Anterior cingulate cortex (tissue), 58 donors: ENCODE measurements at places on chromosomes 11 and 22.

DNA sequence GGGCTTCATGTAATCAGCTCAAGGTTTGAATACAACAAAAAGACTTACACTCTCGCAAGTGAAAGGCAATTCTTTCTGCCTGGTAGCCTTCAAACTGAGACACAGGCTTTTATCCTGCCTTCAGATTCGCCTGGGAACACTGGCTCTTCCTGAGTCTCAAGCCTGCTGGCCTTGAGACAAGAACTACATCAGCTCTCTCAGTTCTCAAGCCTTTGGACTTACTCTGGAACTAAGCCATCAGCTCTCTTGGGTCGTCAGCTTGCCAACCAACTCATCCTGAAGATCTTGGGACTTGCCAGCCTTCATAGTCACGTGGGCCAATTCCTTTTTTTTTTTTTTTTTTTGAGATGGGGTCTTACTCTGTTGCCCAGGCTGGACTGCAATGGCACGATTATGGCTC, 35.7 kb upstream of the LRRC10B start:
- no peak for DNase-seq

GRCh38 chr11:107924306-107924705, 3.9 kb upstream of the RAB39A start:
- no peak for DNase-seq

DNA sequence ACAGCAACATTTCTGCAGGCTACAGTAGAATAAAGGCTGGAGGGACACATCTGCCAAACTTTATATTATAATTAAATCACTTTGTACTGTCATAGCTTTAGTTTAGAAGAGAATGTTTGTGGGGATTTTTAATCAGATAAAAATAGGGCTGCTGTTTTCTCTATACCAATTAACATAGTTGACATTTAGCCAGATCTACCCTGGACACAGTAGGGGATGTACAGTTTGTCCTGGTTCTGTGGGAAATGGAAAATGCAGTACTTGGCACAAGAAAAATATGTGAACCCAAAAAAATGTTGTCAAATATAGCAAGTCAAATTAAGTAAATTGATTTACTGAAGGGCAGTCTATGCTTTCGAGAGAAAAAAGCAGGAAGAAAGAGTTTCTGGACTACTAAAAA, 20.8 kb upstream of the PICALM start:
- DNase-seq, result no peak

DNA sequence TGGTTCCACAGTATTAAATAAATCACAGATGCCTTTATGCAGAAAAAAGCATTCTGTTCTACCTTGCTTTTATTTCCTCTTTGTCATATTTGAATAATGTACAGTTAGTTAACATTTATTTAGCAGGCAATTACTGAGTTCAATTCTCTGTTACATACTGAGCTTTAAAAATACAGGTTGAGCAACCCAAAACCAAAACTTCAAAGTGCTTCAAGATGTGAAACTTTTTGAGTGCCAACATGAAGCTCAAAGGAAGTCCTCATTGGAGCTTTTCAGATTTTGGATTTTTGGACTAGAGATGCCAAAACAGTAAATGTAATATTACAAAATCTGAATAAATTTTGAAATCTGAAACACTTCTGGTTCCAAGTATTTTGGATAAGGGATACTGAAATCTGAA, 54.1 kb downstream of the PDHX start:
- DNase-seq, result no peak

DNA sequence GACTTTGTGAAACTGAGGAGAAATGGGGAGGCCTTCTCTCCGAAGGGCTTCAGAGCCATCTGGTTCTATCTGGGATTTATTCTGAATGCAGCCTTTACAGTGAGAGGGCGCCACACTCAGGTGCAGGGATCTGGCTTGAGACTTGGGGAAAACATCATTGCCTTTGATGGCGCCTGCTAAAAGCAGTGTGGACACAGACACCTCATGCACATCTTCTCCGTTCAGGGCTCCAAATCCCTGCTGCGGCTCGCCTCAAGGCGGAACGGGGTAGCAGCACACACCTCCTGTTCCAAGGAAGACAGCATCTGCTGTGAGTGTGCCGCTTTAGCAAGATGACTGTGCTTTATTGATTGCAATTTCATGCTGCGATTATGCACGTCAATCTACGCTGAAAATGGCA, 37.1 kb upstream of the OLFML1 start:
- no peak for DNase-seq

- DNase-seq, result no peak
These were observed 47.5 kb upstream of the CDON start for GRCh38 chr11:126109941-126110731.

- no peak for DNase-seq
These were observed 3.4 kb downstream of the FAM83F start for GRCh38 chr22:39997939-39998726.

DNA sequence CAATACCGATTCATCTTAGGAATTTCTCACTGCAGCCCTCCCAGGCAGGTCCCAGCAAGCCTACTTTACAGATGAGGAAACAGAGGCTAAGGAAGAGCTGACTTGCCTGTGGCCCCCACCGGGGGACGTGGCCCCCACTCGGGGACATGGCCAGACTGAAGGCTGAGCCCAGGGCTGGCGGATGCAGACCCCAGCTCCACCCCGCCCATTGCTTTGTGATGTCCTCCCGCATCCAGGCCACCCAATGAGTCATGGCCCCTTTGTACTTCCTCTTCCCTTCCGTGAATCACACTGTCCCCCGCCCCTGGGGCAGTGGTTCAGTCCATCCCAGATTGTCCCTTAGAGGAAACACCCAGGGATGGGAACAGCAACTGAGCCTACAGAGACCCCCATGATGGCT, 116.0 kb upstream of the ANO1 start:
- DNase-seq, result no peak

- no peak for DNase-seq
These were observed 8.3 kb upstream of the SIDT2 start for GRCh38 chr11:117170210-117170609.

- no peak for DNase-seq
These were observed 186.4 kb upstream of the PITPNB start for GRCh38 chr22:28105413-28105812.

- DNase-seq, result no peak
These were observed 24.6 kb downstream of the APIP start for GRCh38 chr11:34891611-34892010.

DNA sequence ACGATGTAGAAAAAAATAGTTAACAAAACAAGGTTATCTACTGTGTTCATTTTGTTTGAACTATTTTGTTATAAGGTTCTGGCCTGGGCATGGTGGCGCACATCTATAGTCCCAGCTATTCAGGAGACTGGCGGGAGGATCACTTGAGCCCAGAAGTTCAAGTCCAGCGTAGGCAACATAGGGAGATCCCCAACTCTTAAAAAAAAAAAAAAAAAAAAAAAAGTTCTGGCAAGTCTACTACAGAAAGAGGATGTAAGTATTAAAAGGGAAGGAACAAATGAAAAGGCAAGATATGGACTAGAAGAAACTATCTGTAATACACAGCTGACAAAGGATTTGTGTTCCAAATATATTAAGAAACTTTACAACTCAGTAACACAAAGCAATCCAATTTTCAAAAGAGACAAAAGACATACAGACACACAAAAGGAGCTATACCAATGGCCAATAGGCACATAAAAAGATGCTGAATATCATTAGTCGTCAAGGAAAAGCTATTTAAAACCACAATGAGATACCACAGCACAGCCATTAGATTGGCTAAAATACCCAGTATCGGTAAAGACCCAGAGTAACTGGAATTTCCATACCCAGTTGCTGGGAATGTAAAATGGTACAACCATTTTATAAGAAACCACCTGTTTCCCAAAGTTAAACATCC, 27.4 kb downstream of the RRAS2 start:
- no peak for DNase-seq

- no peak for DNase-seq
These were observed 21.4 kb downstream of the GTPBP1 start for GRCh38 chr22:38727123-38727522.

DNA sequence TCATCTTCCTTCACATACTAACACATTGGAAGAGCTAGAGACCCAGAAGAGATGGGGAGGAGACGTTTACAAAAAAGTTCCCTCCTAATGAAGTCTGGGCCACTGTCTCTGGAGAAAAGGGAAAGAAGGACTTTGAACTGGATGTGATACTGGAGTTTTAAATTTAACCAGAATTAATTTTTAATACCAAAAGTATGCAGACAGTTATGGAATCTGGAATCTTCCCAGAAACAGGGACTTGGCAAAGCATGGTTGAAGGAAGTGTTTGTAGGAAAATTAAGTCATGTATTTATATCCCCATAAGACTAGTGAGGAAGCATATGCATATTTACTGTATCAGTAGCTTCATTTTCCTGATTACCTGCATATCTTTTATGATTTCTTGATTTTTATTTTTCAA, 215.5 kb downstream of the TTC28 start:
- DNase-seq, result no peak

GRCh38 chr11:8068605-8069221, 12.3 kb upstream of the TUB start:
- DNase-seq, result no peak

GRCh38 chr22:46916886-46917770, 154.7 kb downstream of the TBC1D22A start:
- DNase-seq, result no peak

GRCh38 chr11:100403816-100404215, 283.3 kb upstream of the ARHGAP42 start:
- no peak for DNase-seq

- DNase-seq, result no peak
These were observed 69.0 kb downstream of the UBASH3B start for GRCh38 chr11:122724520-122724919.

- DNase-seq, result no peak
These were observed 13.2 kb downstream of the EMID1 start for GRCh38 chr22:29218758-29219408.

DNA sequence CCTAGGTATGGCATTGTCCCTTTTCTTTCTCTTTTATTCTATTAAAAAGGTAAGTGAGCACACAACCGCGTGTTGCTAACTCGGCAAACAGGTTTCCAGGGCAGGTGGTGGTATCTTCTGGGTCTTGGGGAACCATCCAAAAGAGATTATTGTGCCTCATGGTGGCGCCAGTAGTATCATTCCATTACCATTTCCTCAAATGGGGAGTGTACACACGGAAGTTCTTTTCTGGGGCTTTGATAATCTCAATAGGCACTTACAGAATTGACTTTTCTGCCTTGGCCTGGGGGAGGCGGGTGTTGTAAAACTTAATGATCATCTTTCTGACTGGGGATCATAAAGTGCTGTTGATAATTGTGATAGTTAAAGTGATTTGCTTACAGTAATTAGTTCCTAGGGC, 234.1 kb downstream of the KIRREL3 start:
- no peak for DNase-seq

- DNase-seq, result no peak
These were observed 21.3 kb upstream of the PIK3IP1 start for GRCh38 chr22:31313366-31314147.

GRCh38 chr11:58451585-58451984, 9.5 kb upstream of the OR5B12 start:
- DNase-seq, result no peak

- no peak for DNase-seq
These were observed 50.0 kb upstream of the CHST1 start for GRCh38 chr11:45715418-45715817.

GRCh38 chr11:132405728-132406127, 1035.3 kb downstream of the NTM start:
- DNase-seq, result no peak

DNA sequence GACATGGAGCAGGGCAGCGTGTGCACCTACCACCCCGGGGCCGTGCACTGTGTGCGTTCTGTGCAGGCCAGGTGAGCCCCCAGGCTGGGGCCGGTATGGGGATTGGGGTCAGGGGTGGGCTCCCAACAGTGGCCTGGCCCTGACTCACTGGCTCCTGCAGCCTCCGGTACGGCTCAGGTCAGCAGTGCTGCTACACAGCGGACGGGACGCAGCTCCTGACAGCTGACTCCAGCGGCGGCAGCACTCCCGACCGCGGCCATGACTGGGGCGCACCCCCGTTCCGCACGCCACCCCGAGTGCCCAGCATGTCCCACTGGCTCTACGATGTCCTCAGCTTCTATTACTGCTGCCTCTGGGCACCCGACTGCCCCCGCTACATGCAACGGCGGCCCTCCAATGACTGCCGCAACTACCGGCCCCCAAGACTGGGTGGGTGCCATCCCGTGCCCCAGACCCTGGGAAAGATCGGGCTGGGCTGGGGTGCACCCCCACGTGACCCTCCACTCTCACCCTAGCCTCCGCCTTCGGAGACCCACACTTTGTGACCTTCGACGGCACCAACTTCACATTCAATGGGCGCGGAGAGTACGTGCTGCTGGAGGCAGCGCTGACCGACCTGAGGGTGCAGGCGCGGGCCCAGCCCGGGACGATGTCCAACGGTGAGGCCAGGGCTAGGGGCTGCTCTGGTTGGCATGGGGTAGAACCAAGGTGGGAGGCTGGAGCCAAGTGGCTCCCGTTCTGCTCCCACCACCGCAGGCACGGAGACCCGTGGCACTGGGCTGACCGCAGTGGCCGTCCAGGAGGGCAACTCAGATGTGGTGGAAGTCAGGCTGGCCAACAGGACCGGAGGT, 4.4 kb downstream of the SUSD2 start:
- DNase-seq, result no peak

- DNase-seq, result no peak
These were observed 18.0 kb downstream of the TBRG1 start for GRCh38 chr11:124640666-124641065.

- DNase-seq, result no peak
These were observed 38.0 kb downstream of the C2CD3 start for GRCh38 chr11:74132833-74133232.

DNA sequence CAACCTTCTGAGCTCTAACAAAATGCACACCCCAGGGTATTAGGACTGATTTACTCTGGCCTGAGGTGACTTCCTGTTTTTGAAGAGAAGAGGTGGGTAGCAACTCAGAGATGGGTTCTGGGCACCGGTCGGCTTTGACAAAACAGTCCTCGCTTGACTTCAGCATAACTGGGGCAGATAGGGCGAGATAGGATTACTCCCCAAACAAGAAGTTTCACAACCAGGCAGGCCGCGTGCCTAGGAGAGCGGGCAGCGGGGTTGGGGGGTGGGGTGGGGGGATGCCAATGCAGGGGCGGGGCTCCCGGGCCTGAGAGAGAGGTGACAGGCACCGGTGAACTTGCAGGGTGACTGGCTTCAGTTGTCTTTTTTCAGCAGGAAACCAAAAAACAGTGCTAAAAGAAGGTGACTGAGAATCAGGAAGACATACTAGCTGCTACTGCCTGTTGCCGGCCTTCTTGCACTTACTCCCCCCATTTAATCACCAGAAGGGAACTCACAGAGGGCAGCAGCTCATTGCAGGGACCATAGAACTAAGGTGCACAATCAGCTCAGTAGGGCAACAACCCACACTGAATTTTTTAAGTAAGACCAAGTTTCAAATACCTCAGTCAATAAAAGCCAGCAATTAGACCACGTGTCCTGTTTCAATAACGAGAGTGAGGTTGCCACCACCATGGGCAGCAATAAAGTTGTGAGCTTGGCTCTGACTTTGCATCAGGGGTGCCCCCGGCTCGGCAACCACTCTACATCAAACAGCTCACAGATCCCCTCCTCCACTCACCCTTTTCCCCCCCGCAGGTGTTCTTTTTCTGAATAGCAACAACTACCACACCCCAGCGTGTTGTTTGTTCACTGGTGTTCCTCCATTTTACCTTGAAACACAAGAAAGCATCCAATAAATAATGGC, 37.2 kb upstream of the ETS1 start:
- no peak for DNase-seq

- peak; percentile 4 for DNase-seq
These were observed 680.9 kb upstream of the ANO5 start for GRCh38 chr11:21511835-21512440.

GRCh38 chr11:16421826-16422225, 65.5 kb upstream of the SOX6 start:
- DNase-seq, result no peak

GRCh38 chr11:126290887-126291286, 8.0 kb downstream of the TIRAP start:
- DNase-seq, result no peak

- DNase-seq, result no peak
These were observed 415.1 kb downstream of the SOX6 start for GRCh38 chr11:15941206-15941770.
